ENCODE measurements at places on chromosomes 4 and X. TPM values are rescaled to one million over a fixed set of nuclear protein-coding genes. Genes with fewer than 3 reads are reported as not detected.

AFP gene
- not detected for total RNA-seq

ENPP6 gene
- under 0.01 TPM for total RNA-seq

DNA sequence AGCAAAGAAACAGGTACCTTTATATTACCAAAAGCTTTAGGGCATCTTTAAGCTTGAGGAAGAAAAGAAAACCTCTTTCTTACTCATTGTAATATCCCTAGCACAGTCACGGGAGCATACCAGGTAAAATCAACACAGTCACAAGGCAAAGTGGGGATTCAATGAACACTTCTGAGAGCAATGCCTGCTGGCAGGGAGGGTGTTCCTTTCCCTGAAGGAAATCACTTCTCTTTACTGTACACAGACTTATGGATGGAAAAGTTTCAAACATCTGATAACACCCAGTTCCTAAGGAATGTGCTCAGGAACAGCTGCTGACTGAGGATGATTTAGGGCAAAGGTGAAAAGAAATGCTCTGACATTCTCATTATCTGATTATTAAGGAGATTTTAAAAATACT, 94.8 kb downstream of the MAML3 start:
- DNase-seq = no peak

DNA sequence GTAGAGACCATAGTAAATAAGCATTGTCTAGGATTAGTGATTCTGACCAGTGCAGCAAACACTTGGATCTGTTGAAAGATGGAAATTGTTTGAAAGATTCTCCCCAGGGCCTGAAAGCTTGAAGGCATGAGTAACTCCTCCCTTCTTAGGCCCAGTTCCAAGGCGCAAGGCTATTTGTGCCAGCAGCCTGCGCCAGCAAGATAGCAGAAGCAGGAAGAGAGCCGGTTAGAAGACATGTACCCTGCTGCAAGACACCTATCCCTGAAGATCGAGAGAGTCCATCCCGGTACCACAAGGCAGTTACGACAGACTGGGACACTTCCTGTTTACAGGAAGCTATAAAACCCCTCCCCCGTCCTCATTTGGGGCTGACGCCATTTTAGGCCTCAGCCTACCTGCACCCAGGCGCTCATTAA, 72.4 kb upstream of the JADE1 start:
- DNase-seq = no peak

DNA sequence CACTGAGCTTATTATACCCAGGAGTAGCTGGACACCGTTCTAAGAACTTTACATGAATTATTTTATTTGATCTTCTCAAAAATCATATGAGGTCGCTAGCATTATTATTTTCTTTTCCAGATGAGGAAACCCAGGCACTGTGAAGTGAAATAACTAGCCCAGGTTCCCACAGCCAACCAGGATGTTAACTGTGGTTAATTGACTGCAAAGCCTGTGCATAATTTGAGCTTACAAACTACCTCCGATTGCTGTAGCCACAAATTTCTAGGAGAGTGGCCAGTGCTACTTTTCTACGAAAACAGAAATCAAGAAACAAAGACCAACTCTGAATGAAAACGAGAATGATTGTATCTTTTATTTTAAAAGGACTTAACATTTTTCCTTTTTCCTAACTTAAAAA, 27.2 kb downstream of the SPRY1 start:
- DNase-seq = no peak

GRCh38 chrX:71439420-71439819, 73.3 kb downstream of the TAF1 start:
- DNase-seq = no peak

Measured in kidney epithelial cell (primary cell).